ENCODE measurements at places on chromosomes 16 and 17. TPM values are rescaled to one million over a fixed set of nuclear protein-coding genes. Genes with fewer than 3 reads are reported as not detected.

GRCh38 chr16:543301-544164 lies 16.0 kb downstream of the CAPN15 start:
- no peak overlapping the region for H3K27ac ChIP-seq
- DNase-seq: no peak
- no peak overlapping the region for H3K4me3 ChIP-seq
- H3K36me3 ChIP-seq: peaks cover 15% of the 10 kb centered on the region

GRCh38 chr17:69030169-69030568 lies 30.6 kb downstream of the ABCA9 start:
- no peaks in the 10 kb centered on the region for H3K27me3 ChIP-seq
- peaks cover 3% of the 10 kb centered on the region for H3K36me3 ChIP-seq
- H3K27ac ChIP-seq: no peak overlapping the region
- no peak overlapping the region for H3K4me3 ChIP-seq
- no peak for DNase-seq
- no peaks in the 10 kb centered on the region for H3K4me1 ChIP-seq

GRCh38 chr16:67462279-67462655 lies 18.7 kb downstream of the ATP6V0D1 start:
- no peak overlapping the region for H3K4me3 ChIP-seq
- no peak for DNase-seq
- H3K27ac ChIP-seq: peak overlapping the region; percentile 73
- H3K27me3 ChIP-seq: no peaks in the 10 kb centered on the region
- H3K36me3 ChIP-seq: no peaks in the 10 kb centered on the region

DNA sequence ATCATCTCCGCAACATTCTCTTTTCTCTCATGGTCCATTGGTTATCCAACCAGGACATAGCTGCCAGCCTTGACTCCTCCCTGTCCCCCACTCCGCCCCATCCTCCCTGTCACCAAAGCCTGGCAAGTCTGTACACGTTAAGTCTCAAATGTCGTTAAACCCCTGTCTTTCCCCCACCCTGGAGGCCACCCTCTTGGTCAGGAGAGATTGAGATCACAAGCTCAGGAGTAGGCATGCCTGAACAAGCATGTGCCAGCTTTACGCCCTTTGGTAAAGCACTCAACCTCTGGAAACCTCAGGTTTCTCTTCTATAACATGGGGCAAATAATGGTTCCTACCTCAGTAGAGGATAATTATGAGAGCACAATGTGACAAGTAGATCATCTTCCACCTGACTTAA lies 38.1 kb upstream of the CCL1 start:
- no peaks in the 10 kb centered on the region for H3K36me3 ChIP-seq
- no peak overlapping the region for H3K27ac ChIP-seq
- no peaks in the 10 kb centered on the region for H3K27me3 ChIP-seq
- no peak for DNase-seq
- no peak overlapping the region for H3K4me3 ChIP-seq

GRCh38 chr16:82658796-82659195 lies 32.0 kb downstream of the CDH13 start:
- H3K4me1 ChIP-seq: peaks cover 41% of the 10 kb centered on the region
- no peaks in the 10 kb centered on the region for H3K27me3 ChIP-seq
- H3K27ac ChIP-seq: peak overlapping the region; percentile 92
- H3K36me3 ChIP-seq: no peaks in the 10 kb centered on the region
- H3K4me3 ChIP-seq: no peak overlapping the region

HOXB5 gene
- not detected for total RNA-seq

CTRB2 gene
- total RNA-seq: not detected

ASIC2 gene
- total RNA-seq: not detected

CACNG5 gene
- not detected for total RNA-seq
